ENCODE measurements at places on chromosomes 1 and 21.

- DNase-seq = peak; percentile 13
These were observed 2.1 kb upstream of the S100A9 start for GRCh38 chr1:153355445-153356071.

GRCh38 chr1:199058281-199058680, 419.4 kb downstream of the PTPRC start:
- no peak for DNase-seq

GRCh38 chr21:18251065-18251464, 6.4 kb downstream of the CHODL start:
- DNase-seq = no peak

- DNase-seq = no peak
These were observed 64.4 kb upstream of the IPO9 start for GRCh38 chr1:201764579-201764978.

DNA sequence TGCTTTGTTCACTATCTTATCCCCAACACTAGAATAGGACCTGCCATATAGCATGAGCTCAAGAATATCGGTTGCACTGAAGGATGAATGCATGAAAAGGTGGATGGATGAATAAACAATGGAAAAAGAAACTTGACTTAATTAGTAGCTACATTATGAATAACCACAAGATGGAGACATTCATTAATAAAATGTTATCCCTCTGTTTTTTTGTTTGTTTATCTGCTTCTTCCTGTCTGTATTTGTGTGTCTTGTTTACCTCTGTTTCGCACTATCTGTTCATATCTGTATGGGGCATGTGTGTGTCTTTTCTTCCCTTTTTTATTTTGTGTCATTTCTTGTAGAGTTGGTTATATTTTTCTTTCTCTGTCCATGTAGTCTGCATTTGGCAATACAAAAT, 1.1 kb upstream of the OR14I1 start:
- no peak for DNase-seq

- DNase-seq = no peak
These were observed 14.7 kb upstream of the MYOG start for GRCh38 chr1:203100516-203100869.

- DNase-seq = no peak
These were observed 4.3 kb downstream of the TRABD2B start for GRCh38 chr1:47992720-47993415.

DNA sequence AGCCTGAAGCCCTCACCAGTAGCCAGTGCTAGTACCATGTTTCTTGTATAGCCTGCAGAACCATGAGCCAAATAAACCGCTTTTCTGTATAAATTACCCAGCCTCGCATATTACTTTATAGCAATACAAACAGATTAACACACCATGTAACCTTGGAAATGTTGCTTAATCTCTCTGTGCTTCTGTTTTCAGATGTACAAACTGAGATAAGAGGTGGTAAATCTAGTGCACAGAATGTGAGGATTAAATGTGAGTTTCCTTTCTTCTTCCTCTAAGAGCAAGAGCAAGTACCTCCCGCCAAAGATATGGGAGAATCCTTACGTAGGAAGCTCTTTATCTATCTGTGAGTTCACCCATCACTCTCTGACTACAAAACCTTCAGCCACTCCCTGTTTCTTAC, 128.4 kb downstream of the HIVEP3 start:
- DNase-seq = no peak

Data from activated CD4-positive, alpha-beta T cell treated with anti-CD3 and anti-CD28 coated beads, Interleukin-2, amount 50 U/mL, for 24 hours (primary cell).